ENCODE measurements at places on chromosomes 4 and X.

GRCh38 chr4:24856586-24856985, 56.3 kb downstream of the CCDC149 start:
- no peak for DNase-seq

- DNase-seq: no peak
Measured at GRCh38 chr4:173403051-173403450, 4.1 kb upstream of the SCRG1 start.

- no peak for DNase-seq
Measured at GRCh38 chr4:127131527-127131926, 501.2 kb upstream of the INTU start.

DNA sequence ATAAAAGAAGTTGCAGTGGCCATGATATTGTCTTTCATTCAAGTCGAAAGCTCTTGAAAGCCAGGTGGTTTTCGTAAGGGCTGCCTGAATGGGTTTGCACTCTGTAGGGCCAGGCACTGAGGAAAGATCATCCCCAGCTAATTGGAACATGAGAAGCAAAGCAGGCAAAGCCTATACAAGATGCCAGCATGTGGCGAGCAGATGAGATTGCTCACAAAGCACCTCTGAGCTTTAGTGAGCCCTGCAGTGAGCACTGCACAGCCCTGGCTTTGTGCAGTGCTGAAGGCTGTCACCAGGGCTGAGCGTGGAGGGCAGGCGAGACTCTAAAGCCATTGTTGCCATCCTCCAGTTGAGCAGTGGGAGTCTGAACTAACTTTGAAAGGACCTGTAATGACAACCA, 53.8 kb downstream of the HADH start:
- DNase-seq: no peak

DNA sequence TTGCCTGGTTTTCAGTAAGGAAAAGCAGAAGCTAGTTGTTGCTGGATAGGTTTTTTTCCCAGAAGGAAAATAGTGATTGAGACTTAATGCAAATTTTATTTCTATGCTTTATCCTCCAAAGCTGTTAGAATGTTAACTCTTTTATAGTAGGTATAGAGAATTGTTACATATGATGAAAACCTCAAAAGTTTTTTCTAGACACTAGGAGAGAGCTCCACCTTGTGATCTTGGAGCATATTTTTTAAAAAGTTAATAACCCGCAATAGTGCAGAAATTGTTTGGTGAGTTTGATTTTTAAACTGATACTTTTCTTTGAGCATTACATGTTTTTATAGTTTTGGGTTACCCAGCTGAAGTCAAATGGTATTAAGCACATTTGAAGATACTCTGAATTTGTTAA, 56.5 kb downstream of the STAG2 start:
- DNase-seq: no peak

GRCh38 chr4:142402156-142402555, 443.9 kb downstream of the INPP4B start:
- DNase-seq: no peak

GRCh38 chr4:117328333-117328732, 243.0 kb upstream of the TRAM1L1 start:
- DNase-seq: no peak

DNA sequence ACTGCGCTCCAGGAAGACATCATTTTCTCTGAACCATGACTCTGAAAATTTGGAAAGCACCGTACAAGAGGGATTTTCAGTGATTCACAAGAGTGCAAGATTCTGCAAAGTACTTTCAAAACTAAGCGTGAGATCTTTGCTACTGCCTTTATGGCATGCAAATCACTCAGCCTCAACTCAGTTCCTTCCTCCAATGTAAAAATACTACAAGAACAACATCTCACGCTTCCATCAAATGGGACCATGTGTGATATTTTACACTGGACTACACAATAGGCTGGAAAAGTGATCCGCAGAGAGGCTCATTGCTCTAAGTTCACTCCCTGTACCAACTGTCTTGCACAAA, 674 bp upstream of the IL15 start:
- DNase-seq: no peak

DNA sequence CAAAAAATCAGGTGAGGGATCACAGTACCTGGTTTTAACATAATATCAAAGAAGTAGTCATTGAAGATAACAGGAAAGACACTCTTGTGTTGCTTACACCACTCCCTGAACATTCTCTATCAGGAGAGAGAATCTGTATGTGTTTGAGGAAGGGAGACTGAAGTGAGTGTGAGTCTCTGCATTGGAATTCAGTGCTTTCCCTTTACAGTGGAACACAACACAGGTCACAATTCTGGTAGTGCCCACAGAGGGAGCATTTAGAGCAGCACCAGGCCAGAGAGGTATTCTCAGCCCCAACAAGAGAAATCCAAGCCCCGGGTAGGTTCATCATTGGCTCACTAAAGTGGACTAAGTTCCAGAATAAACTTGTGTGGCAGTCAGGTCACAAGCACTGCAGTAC, 64.7 kb upstream of the UBQLN2 start:
- DNase-seq: no peak

DNA sequence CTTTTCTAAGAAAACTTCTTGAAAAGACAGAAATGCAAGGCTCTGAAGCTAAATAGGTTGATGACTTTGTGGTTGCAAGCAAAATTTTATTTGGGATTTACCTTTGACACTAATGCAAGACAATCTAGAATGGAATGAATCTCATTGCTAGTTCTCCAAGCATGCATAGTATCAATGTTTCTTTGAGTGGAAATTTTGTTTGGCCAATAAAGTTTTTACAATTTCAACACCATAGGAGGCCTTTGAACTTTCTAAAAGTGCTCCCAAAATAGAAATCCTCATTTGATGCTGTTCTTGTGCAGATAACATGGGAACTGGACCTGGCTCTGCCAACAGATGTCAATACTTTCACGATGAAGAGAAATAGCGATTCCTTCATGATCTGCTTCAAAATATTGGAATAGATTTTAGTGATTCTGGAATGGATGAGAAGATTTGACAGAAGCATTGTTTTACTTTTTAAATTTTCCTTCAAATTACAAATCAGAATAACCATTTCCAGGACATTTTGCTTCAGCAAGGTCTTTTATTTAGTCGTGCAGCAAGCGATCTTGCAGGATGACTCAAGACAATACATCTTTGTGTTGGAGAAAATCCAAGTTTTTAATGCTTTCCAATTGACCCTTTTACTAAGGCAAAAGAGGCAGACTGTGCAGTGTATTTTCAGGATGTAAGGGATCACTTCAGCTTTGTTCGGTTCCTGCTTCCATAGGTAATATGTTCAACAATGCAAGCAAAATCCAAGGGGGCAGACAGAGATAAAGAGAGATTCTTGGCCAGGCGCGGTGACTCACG, 51.7 kb upstream of the OTUD4 start:
- no peak for DNase-seq

DNA sequence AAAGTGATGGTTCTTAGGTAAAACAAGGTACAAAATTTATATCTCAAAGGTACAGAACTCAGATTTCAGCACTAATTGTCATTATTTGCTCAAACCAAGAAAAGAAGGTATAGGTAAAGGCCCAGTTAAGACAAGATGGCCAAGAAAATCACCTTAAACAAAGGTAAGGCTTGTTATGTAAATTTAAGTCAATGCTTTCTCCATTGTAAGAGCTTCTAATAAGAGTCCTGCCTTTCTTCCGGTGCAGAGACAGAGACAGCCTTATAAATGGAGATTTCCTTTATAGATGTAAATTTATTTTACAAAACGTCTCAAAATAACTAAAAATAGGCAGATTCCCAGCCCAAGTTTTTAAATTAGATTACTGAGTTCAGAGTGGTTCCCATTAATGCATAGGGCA, 89.9 kb downstream of the EDA start:
- DNase-seq: no peak

DNA sequence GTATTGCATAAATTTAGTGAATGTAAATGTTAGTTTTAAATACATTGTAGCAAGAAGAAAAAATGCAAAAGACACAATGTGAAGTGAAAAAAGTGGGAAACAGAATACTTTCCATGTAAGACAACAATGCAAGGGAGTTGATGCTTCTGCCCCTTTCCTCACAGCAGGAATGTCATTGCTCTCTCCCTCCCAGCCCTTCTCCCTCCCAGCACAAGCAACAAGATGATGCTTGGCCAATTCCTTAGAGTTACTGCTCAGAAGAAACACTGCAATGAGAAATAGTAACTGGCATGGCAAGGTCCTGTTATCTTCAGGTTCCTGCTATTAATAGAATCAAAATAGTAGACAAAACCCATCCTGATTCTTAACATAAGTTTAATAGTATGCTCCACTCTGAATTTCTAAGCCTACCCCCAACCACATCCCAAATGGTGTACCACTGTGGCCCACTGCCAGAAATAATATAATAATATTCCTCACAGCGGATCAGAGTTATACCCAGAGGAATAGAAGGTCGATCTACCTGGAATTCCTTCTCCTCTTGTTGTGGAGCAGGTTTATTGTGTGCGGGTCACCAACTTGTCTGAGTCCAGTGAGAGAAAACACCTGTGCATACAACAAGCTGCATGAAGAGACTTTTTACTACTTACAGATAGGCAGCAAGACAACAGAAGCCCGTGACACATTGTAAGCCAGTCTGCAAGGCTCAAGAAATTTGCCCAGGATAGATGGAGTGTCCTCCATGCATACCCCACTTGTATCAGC, 69.8 kb upstream of the SLC7A11 start:
- DNase-seq: no peak

GRCh38 chrX:135453381-135453780, 31.6 kb downstream of the SMIM10L2A start:
- no peak for DNase-seq

DNA sequence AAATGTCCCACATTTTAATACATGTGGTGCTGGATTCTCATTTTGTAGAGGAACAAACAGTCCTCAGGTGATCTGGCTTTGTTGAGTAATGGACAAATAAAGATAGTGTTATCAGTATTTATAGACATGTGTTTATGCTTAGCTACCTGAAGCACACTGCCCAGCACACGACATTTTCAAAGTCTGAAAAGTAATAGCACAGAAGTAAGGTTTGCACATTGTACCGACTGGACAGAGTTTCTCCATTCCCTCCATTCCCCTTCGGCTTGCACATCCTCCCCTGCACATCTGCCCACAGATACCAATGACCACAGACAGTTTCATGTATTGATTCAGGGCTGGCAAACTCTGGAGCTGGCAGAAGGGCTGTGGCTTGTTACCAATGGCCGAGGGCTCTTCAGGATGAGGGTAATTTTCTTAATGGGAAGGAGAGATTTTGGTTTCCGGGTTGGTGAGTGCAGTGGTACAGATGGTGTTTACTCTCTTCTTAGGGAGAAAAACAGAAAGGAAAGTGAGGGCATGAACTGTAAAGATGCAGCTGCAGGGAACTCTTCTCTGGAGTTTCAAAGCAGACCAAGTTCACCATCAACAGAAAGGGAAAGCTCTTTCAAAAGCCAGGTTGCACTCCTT, 2.3 kb downstream of the GRPR start:
- DNase-seq: no peak

GRCh38 chrX:141467442-141467841, 117.1 kb downstream of the SPANXA1 start:
- no peak for DNase-seq

GRCh38 chr4:157220371-157220881, at the start of gene GRIA2:
Gene GRIA2 (plus strand): TSS chr4:157220728. CDS start chr4:157221043, 315 bp downstream.
- DNase-seq: no peak

DNA sequence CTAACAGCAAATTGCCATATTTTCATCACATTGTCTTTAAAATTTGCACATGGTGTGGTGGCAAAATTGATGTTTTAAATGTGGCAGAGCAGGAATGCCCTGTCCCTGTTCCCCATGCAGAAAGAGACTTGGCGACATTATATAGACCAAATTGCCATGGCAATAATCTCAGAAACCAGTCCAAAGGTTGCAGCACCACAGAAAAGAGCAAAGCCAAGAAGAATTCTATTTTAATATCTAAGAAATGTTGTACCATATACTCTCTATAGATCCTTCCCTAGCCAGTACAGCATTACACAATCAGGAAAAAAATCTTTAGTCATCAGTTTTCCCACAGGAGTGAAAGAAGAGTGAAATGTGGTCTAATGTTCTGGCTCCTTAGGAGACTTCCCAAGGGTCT, 80.0 kb downstream of the UGT2B28 start:
- DNase-seq: no peak

DNA sequence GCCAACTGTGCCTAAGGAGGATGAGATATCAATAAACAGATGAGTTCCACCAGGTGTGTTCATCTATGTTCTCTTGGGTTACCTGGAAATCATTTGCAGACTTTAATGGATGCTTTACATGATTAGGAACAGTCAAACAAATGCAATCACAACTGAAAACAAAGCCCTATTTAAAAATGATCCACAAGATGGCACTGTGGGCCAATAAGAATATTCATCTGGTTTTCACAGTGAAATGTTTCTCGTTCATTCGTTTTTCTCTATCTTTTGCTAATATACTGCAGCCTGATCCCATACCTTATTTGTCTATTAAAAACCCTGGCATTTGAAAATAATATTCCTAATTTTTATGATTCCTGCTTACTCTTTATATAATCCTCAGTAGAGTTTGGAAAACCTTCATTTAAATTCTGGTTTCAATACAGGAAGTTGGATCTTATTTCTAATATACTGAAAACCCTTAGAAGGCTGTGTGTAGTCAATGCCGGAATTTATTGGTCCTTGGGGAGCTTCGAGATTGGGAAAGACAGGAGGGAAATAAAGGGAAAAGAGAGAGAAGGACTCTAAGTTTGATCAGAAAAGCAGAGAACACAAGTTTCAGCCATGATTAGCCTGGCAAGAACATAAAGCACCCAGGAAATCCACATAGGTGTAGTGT, 63.8 kb upstream of the TAPT1 start:
- no peak for DNase-seq

DNA sequence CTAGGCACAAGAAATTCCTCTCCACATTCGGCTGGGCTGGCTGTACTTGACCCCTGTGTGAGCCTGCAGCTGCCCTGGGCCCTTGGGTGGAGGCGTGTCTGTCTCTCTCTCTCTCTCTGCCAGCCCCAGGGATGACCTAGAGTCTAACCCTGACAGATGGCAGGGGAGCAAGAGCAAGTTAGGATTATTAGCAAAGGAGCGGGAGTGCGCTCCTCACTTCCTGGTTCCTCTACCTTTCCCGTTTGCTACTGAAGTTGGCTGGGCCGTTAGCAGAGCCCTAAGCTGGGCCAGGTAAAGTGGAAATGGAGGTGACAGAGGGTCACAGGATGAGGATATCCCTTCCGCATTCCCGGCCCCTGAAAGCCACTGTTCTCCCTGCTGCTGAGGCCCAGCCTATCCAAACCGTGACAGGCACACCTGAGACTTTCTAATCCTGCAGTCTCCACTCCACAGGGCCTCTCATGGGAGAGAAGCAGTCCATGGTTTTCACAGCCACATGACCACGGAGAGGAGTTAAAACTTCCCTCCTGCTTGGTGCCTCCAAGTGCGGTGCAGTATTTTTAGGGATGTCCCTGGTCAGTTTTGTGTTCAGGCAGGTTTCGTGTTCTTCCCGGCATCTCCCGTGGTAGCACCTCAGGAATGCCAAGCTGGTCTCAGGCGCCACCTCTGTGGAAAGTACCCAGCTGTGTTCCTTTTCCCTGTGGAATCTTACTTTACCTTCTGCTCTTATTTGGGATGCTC, 79.3 kb downstream of the CLDN22 start:
- DNase-seq: no peak

- no peak for DNase-seq
Measured at GRCh38 chrX:101258259-101258581, 32.9 kb downstream of the TAF7L start.

- DNase-seq: no peak
Measured at GRCh38 chrX:13520351-13520750, 49.0 kb upstream of the EGFL6 start.

GRCh38 chr4:37609626-37610025, 76.5 kb downstream of the RELL1 start:
- no peak for DNase-seq
